ENCODE measurements at places on chromosomes 16 and 17.

DNA sequence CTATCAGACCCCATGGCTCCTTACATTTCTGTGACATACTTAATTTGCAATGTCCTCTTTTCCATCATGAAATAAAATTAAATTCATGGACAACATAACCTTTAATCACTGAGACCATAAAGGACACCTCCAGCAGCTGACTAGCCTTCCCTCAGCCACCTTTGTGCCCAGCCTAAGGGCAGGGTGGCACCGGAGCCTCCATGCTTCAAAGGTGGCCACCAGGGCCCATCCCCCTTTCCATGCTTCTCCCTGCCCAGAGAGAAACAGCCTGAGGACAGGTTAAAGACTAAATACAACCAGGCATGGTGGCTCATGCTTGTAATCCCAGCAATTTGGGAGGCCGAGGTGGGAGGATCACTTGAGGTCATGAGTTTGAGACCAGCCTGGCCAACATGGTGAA is 94.3 kb downstream of the ADCY9 start:
- DNase-seq = no peak

DNA sequence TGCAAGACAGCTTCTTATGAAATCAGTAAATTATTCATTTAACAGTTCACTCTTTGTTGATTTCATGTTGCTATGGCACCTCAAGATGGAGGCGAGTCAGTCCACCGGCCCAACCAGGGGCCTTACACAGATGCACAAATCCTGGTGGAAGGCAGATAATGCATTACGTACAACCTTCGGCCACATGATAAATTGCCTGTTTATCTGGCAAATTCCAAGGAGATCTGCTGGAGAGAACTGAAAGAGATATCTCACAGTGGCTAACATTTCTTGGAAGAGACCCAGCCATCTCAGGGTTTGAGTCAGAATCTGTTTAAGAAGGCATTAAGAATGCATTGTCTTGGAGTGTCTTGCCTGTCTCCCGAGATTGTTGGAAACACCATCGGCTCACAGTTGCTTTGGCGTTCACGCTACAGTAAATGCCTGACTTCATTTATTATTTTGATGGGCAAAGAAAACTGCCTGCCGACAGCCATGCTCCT is 225.6 kb downstream of the MSI2 start:
- DNase-seq = no peak

- DNase-seq = peak; percentile 26
These were observed 74.8 kb upstream of the GRIN2A start for GRCh38 chr16:10256784-10257641.

GRCh38 chr16:4517812-4518680 is 20.5 kb downstream of the CDIP1 start:
- no peak for DNase-seq

GRCh38 chr16:24011237-24011636 is 175.5 kb downstream of the PRKCB start:
- DNase-seq = no peak

DNA sequence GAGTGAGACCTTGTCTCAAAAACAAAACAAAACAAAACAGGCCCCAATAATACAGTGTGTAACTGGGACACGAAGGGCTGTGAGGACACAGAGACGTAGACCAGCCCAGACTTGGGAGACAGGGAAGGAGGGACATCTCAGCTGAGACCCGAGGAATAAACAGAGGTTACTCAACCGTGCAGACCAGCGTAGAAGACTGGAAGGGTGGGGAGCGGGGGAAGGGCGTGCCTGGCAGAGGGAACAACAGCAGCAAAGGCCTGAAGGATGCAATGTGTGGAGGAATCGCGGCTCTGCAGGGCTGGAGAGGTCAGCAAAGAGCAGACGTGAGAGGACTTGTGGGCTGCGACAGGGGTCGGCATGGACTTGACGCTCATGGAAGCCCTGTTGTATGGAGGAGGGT is 11.6 kb upstream of the CES4A start:
- no peak for DNase-seq

GRCh38 chr16:18796377-18796776 is 5.0 kb downstream of the ARL6IP1 start:
- no peak for DNase-seq

GRCh38 chr16:87060034-87060986 is 256.9 kb downstream of the C16orf95 start:
- no peak for DNase-seq

DNA sequence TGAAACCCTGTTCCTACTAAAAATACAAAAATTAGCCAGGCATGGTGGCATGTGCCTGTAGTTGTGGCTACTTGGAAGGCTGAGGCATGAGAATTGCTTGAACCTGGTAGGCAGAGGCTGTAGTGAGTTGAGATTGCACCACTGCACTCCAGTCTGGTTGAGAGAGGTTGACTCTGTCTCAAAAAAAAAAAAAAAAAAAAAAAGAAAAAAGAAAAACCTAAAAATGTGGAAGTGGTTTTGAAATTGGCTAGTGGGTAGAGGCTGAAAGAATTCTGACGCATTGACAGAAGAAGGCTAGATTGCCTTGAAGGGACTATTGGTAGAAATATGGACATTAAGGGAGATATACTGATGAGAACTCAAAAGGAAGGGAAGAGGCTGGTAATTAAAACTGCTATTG is 33.6 kb upstream of the CPPED1 start:
- DNase-seq = no peak

- DNase-seq = no peak
These were observed 118.0 kb upstream of the RPL38 start for GRCh38 chr17:74085434-74085833.
